Fibroblast of skin of left biceps (primary cell): ENCODE measurements at places on chromosomes 11 and 22.

DNA sequence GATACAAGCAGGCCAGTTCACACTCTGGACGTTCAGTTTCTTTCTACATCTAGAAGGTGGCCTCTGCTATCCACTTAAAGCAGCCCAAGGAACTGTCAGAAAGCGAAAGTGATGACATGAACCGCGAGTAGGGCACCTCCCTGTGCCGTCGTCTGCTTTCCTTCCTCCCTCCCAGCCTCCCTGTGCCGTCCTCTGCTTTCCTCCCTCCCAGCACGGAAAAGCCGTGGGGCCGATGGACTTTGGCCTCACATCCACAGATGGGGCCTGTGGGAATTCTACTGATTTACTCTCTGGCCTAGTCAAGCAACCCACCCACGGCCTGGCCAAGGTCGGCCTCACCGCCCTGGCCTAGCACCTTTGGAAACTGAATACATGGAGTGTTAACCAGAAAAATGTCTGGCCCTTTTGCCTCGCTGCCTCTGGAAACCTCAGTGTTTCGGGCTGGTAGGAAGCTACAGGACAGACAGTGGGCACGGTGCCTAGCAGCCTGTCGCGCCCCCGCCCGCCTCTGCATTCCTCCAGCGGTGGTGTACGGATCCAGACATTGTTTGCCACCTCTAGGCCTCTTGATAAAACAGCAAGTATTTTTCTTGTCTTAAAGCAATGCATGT, 14.2 kb downstream of the PEX26 start:
- DNase-seq: no peak

DNA sequence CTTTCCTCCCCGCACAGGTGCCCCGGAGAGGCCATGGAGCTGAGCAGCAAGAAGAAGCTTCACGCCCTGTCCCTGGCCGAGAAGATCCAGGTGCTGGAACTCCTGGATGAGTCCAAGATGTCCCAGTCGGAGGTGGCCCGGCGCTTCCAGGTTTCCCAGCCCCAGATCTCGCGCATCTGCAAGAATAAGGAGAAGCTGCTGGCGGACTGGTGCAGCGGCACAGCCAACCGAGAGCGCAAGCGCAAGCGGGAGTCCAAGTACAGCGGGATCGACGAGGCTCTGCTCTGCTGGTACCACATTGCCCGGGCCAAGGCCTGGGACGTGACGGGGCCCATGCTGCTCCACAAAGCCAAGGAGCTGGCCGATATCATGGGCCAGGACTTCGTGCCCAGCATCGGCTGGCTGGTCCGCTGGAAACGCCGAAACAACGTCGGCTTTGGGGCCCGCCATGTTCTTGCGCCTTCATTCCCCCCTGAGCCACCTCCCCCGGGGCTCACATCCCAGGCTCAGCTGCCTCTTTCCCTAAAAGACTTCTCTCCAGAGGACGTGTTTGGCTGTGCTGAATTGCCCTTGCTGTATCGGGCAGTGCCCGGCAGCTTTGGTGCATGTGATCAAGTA, 1.3 kb downstream of the TIGD3 start:
- no peak for DNase-seq

DNA sequence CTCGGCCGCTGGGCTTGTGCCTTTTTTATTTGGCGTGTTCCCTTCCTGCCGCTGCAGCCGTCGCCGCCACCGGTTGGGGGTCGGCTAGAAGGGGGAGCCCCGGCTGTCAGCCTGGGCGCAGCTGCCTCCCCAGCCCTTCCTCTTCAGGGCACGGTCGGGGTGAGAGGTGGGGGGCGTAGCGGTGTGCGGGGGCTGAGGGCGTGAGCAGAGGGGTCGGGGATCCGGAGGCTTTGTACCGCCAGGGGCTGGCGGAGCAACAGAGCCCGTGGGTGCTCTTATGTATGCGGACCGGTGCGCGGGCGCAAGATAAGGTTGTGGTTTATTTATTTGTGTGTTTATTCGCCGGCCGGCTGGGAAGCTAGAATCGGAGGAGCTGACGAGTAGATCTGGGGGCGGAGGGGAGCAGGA, 477 bp downstream of the ZBTB16 start:
- no peak for DNase-seq

DNA sequence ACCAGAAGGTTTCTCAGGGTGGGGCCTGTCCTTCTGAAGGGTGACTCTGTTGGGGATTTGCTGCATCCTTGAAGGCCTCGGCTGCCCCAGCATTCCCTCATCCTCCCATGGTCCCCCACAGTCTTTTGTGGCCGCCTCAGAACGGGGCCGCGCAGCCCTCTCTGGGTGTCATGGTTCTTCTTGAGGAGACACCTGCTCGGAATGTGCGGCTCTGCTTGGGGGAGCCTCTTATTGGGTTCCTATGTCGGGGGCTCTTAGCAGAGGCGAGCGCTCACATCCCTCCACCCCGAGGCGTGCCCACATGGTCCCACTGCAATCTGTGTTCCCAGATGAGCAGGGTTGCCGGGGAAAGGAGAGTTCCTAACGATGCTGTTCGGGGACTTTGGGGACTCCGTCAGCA, 1008.4 kb downstream of the BRD1 start:
- no peak for DNase-seq

DNA sequence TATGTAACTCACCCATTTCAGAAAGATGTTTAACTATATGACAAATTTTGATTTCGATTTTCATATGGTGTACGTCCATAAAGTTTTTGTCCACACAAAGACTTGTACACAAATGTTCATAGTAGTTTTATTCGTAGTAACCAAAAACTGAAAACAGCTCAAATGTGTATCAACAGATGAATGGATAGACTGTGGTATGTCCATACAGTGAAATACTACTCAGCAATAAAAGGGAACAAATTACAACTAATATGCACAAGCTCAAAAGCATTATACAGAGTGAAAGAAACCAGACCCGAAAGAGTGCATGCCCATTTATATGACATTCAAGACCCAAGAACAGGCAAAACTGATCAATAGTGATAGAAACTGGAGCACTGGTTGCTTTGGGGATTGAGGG, 64.0 kb downstream of the MN1 start:
- DNase-seq: no peak

DNA sequence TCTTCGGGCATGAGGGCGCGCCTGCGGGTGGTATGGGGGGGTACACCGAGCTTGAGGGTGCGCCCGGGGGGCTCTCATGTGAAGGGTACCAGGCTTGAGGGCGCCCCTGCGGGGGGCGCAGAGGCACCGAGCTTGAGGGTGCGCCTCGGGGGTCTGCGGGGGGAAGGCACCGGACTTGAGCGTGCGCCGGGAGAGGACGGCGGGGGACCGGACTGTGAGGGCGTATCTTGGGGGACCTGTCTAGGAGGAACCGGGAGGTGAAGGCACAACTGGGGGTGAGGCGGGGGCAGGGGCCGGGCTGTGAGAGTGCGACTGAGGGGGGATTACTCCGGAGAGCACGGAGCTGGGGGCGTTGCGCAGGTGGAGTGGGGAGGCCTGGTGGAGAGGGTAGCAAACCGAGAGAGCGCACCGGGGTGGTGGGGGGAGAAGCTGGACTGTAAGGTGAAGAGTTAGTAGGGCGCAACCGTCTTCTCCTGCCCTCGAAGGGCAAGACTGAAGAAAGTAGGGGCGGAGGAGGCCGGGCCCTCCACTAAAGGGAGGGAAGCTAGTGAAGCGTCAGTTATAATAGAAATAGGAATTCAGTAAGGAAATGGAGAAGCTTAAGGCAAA, 1.1 kb upstream of the DDX6 start:
- no peak for DNase-seq

DNA sequence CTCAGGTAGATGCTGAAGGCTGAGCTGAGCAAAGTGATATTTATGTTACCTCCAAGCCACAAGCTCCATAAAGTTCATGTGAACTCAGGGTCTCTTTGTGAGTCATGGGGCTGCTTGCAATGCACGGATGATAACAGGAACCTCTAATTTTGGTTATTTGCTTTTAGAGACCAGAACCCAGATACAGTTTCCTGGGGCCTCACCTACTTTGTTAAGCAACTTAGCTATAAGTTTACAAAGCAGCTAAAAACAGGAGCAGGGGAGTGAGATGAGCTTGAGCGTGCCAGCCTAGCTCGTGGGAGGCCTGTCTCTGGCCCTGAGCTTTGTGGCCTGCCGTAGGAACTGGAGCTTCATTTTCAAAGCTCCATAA, 29.2 kb downstream of the SREBF2 start:
- no peak for DNase-seq

- no peak for DNase-seq
These were observed 4.8 kb upstream of the CAT start for GRCh38 chr11:34433899-34434298.

GRCh38 chr22:22431271-22432220, 77.0 kb downstream of the ZNF280B start:
- peak; percentile 2 for DNase-seq

- no peak for DNase-seq
These were observed 588.3 kb upstream of the ANO5 start for GRCh38 chr11:21604564-21604963.

DNA sequence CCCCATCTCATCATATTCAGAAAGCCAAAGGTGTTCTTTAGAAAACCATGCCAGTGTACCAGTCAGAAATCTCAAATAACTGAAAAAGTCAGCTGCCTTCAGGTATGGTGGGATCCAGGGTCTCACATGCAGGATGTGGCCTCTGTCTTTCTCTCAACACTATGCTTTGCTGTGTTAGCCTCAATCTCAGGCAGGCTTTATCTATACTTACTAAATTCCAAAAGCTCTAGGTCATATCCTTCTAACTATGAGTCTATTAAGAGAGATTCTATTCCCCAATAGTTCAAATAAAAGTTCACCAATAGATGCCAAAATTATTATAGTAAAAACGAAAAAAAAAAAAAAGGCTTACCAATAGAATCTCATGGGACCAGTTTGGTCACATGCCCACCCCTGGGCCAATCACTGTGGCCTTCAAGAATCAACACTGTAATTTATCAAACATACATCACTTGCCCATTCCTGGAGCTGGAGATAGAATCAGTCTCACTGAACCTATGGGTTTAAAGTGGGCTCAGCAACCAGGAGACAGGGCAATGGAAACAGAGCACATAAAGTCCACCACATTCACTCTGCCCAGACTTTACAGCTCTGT, 38.0 kb upstream of the APLNR start:
- DNase-seq: no peak

- no peak for DNase-seq
These were observed 22.9 kb upstream of the ARHGAP8 start for GRCh38 chr22:44729391-44730021.

- no peak for DNase-seq
These were observed 1336.4 kb downstream of the TBC1D22A start for GRCh38 chr22:48098921-48099245.

DNA sequence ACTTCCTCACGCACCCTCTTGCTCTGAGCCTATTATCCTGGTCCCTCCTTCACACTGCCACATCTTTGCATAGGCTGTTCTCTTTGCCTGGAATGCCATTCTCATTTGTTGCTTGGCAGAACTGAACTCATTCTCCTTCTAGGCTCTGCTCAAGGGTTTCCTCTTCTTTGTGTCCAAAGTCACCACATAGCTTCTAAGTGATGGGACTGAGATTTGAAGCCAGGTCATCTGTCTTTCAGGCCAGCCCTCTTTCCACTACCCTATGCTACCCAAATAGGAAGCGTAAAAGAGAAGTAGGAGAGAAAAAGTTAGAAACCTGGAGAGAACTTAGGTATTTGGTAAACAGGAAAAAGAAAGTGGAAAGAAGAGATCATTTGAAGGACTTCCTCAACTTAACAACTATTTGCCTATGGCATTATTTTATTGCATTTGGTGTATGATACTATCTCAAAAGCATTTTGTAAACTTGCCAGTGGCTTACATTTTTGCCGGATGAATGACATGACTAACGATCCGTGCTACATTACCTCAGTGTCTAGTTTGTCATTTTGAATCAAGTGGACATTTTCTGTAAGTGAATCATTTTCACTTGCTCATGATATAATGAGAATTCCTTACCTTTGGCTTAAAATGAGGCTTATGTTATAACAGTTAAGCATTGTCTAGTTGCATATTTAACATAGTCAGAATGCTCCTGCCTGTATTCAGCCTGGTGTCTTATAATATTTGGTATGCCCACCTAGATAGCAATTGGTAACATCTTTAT, 18.5 kb downstream of the NF2 start:
- DNase-seq: peak; percentile 95

DNA sequence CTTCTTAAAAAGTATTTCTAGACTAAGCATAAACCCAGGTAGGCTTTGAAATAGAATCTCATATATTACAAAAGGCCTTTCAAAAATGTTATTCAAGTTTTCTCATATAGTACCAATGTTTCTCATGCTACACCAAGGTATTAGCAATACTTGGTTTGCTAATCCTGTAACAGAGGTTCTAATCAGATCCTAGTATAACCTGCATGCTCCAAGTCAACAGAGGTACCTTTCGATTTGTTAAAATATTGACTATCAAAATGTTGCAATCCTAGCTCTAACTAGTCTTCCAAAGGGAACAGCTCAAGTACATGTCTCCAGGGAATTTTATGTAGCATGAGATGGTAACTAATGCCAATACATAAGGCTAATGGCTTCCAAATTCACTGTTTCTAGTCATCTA, 98.1 kb upstream of the APOA1 start:
- DNase-seq: no peak

GRCh38 chr22:31079095-31079642, 1.9 kb upstream of the SMTN start:
- no peak for DNase-seq

GRCh38 chr11:35629914-35630313, 11.7 kb downstream of the FJX1 start:
- DNase-seq: peak; percentile 99

GRCh38 chr22:43755452-43755851, 56.7 kb downstream of the EFCAB6 start:
- no peak for DNase-seq

DNA sequence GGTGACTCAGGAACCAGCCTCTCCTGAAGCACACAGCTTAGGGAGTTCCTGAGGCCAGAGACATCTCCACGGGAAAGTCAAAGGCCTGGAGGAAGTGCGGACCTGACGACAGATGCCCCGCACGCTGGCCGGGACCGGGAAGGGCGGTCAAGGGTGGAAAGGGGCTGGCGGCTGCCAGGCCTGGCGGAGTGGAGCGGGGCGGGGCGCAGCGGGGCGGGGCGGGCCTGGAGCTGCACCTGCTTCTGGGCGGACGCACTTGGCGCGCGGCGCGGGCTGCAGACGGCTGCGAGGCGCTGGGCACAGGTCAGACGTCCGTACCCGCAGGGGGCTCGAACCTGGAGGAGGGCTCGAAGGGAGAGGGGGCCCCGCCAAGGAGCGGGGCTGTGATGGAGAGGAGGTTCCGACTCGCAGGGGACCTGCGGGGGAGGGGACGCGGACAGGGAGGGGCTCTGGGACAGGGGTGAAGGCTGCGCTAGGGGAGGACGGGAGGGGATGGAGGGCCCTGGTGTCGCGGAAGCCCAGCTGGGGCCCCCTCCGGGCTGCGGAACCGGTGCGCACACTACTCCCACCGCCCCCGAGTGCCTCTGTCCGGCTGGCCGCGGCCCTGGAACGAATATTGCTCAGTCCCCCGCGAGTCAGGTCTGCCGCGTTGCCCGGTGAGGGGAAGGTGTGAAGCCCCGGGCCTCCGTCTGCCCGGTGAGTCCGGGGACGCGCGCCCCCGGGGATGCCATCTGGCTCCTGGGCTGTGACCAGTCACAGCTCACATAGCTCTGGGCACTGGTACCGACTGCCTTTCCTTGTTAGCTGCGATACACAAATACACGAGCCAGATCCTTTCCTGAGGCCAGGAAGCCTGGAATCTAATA, at the start of gene TMEM45B:
Gene TMEM45B (plus strand): TSS at position 253 of the 866 bp plus-strand sequence. CDS start 36,635 bp downstream, outside the sequence.
- DNase-seq: no peak
